Testis (tissue), 5 donors: ENCODE measurements at places on chromosomes 1 and 21. TPM values are rescaled to one million over a fixed set of nuclear protein-coding genes. Genes with fewer than 3 reads are reported as not detected.
A peak's percentile ranks its signal among the peaks of the same experiment; 100 is the strongest.

- DNase-seq: no peak
Measured at GRCh38 chr1:3005771-3006170, 15.5 kb upstream of the ACTRT2 start.

- DNase-seq: peak; percentile 59
Measured at GRCh38 chr1:94803517-94804441, 16.4 kb upstream of the SLC44A3 start.

DNA sequence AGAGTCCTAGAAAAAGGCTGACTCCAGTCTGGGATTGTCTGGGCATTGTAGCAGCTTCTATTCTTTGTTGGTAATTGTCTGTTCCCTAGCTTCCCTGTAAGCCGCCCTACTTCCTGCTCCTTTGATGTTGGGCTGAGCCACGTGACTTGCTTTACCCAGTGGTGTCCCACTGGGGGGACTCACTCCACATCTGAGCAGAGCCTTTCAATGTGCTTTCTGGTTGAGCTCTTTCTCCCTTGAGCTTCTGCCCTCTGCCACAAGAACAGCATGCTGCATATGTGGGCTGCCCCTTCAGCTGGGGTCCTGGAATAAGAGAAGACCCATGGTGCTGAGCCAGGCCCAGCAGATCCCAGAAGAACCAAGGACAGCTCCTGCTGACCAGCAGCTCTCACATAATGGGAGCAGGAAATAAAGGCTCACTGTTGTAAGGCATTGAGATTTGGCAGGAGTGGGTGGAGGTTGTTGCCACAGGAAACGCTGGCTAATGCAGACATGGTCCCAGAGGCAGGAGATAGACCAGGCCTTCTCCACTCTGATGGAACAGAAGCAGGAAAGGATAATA is 276.3 kb upstream of the GJB5 start:
- no peak for DNase-seq

DNA sequence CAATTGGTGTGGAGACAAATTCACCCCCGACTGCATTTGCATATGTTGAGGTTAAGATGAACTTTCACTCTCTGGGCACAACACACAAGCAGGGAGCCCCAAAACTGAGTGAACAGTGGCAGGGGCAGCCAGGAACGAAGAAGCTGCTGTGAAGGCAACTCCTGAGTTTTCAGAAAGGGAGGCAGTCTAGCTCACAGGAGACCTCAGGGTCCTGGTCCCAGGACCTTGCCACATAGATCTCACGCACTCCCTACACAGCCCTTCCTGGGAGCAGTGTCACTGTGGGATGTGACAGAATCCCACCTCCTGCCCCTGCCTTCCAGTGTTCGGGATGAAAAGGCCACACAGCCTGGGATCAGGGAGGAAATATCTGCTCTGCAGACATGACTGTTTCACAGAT is 60.9 kb downstream of the KCND3 start:
- no peak for DNase-seq

The LRRC8B gene
- total RNA-seq: 20.5 TPM

DNA sequence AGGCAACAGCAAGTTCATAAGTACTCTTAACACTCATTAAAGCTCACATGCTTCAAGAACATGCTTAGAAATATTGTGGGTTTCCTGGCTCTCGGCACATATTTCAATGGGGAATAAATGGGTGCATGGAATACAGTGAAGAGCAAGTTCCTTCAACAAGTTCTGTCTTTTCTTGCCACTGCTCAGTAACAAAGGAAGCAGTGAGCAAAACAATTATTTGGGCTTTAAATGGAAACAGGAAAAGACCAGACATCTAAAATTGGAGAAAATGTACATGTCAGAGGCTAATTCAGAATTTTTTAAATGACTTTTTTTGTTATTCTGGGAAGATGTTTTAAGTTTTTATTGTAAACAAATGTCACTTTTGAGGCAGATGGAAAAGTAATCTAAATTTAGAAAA is 478.7 kb downstream of the SETD4 start:
- no peak for DNase-seq

DNA sequence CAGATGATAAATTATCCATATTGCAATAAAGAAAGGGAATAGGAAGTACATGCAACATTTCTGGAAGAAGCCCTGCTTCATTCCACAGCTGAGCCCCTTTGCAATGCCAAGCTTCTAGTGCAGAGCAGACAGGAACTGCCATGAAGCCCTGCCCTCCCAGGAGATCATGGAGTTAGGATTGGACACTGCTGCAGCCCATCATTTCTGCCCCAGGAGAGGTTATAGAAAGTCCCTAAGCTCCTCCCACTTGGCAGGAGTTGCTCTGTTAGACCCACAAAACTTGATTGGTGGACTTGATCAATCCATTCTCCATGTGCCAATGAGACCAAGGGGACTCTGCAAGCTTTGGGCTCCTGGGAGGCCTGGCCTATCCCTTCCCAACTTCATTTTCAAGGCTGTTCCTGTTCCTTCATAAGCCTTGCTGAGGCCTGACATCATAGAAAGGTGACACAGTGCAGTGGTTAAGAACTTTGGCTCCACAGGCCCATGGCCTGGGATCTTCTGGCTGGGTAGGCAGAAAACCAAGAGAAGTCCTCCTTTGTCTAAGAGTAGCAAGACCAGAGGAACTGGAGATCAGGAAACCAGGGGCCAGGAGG is 1.3 kb upstream of the LAPTM5 start:
- DNase-seq: no peak

- peak; percentile 96 for DNase-seq
Measured at GRCh38 chr1:27659497-27660299, 12.3 kb downstream of the IFI6 start.

The OR10J1 gene
- total RNA-seq: 3.0 TPM

DNA sequence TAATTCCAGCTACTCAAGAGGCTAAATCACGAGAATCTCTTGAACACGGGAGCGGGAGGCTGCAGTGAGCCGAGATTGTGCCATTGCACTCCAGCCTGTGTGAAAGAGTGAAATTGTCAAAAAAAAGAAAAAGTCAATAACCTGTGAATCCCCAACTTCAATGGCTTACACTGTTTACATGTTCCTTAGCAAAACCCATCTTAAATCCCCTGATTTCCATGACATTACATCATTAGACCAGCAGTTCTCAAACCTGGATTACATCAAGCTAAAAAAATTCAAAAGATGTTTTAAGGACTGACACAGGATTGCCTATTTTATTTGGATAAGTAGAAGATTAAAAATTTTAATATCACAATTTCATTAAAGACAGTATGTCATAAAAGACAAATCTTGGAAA is 12.4 kb downstream of the GPBP1L1 start:
- DNase-seq: no peak

The ETNK2 gene
- total RNA-seq: 227 TPM

The KAZN gene
- 12.1 TPM for total RNA-seq

The KCNJ9 gene
- total RNA-seq: 0.68 TPM

GRCh38 chr1:19013826-19014548 is 57.5 kb upstream of the IFFO2 start:
- no peak for DNase-seq

The UBR4 gene
- 613 TPM for total RNA-seq

The DMRTA2 gene
- total RNA-seq: 3.5 TPM

The PFKFB2 gene
- total RNA-seq: 17.6 TPM

The SFN gene
- not detected for total RNA-seq

- no peak for DNase-seq
Measured at GRCh38 chr1:231981675-231982074, 355.1 kb downstream of the DISC1 start.

DNA sequence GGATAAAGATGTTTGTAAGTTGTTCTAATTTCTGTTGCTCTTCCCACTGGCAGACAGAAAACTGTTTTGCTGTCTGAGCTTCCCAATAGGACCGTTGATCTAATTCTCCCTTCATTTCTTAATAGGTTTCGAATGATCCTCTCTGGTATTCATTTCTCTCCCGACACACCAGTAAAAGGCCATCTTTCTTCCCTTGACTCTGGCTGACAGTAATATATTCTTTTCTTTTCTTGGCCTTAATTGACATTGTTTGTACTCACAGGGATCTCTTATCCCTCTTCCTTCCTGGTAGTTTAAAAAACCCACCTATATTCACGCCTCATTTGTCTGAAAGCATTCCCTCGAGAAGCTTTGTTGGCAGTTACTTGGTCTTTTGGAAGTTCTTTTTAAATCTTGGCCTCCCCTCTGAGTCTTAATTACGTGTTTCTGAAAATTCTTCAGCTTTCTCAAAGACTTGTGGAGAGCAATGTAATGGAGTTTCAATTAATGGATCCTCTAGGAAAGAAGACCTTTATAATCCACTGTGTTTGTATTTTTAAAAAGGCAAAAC is 40.3 kb downstream of the MAP10 start:
- no peak for DNase-seq

The PRKAA2 gene
- 5.3 TPM for total RNA-seq

GRCh38 chr1:155646307-155646706 is 36.3 kb downstream of the MSTO1 start:
- DNase-seq: no peak

DNA sequence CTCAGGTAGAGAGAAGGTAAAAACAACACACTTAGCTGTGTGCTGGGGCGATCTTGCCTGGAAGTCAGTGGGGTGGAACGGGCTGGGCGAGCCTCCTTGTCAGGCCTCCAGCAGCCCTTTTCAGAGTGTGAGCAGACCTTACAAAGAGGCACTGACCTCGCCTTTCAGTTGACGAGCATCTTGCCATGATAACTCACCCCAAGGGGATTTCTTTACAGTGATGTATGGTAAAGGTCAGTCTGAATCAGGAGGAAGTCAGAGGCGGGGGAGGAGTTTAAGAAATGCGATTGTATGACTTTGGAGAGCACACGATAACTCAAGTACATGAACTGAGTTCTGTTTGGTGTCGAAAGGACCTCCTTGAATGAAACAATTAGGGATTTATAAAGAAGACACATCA is 326.5 kb upstream of the PROX1 start:
- no peak for DNase-seq

DNA sequence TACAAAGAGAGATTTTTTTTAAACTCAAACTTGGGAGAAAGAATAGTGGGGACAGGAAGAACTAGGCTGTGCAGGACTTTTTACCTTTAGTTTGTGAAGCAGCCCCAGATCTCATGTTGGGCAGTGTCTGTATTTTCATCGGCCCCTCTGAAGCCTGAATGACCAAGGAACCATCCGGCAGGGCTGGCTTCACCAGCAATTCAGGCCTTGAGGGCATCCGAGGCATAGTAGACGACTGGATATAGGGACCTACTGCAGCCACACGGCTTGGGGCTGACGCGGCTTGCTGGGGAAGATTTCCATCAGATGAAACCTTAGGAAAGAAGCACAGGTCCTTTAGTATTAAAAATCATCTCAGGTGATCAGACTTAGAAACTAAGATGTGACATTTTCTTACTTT is 43.7 kb downstream of the TP53BP2 start:
- DNase-seq: no peak

The OR2T35 gene
- total RNA-seq: not detected

GRCh38 chr21:17051054-17051453 is 461.8 kb upstream of the CXADR start:
- no peak for DNase-seq

DNA sequence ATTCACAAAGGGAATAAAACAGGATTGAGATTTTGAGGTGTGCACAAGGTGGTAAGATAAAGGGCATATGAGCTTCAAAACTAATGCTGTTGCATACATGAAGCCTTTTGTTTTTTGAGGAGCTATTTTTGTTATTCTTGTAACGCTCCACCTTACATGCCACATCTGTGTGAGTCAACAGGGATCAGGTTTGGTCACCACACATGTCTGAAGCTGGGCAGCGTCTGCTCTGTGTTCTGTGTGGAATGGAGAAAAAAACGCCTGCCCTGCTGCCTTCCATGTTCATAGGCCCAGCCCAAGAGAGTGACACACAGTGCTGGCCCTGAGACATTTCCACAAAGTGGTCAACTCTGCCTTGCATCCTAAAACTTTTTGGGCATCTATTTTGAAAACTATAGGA is 67.7 kb downstream of the MPZL1 start:
- no peak for DNase-seq

GRCh38 chr1:94863919-94864318 is 43.8 kb downstream of the SLC44A3 start:
- DNase-seq: peak; percentile 60

The TMEM52 gene
- total RNA-seq: 143 TPM

The OR2AJ1 gene
- total RNA-seq: not detected

DNA sequence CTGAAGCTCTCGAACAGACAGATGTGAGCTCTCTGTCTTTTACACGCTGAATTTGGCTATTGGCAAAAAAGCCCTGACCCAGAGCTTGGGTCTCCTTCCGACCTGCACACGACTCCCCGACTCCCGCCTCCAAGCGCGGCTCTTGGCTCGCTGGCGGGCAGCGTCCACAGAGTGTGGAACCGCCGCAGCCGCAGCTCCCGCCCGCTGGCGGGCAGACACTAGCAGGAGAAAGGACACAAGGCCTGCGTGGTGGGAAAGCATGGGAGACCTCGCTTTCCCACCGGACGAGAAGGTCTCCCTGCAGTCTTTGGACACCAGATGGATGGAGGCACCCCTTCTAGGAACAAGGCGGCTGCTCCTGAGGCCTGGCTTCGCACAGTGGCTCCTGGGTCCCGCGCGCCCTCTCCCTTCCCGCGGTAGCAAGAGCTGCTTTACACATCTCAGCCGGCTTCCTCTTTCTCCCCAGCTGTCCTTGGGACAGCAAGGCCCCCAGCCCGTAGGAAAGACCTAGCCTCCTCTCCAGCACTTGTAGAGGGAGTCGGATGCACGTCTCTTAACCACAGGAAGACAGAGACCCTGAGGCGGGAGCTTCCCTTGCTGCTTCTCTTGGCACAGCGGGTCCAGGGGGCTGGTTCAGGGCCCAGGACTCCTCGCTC is 92.1 kb downstream of the PRKAB2 start:
- DNase-seq: no peak

DNA sequence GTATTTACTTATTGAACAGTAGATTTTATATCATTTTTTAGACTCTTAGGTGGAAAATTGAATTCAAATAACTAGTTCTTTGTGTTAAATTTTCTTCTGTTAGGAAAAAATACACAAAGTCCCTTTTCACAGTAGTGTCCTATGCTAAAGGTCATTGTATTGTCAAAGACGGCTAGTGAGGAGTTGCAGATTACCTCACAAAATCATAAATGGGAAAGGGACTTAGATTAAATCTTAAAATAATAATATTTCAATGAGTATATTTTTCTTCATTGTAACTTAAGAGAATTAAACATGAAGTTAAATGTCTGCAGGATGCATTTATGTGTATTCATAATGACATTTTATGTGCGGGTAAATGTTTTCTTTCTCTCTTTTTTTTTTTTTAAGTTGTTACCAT is 32.7 kb downstream of the LYPLAL1 start:
- no peak for DNase-seq

- no peak for DNase-seq
Measured at GRCh38 chr1:22959545-22960360, 12.9 kb downstream of the LACTBL1 start.
